ENCODE measurements at places on chromosomes 1 and 21. TPM values are rescaled to one million over a fixed set of nuclear protein-coding genes. Genes with fewer than 3 reads are reported as not detected.

DNA sequence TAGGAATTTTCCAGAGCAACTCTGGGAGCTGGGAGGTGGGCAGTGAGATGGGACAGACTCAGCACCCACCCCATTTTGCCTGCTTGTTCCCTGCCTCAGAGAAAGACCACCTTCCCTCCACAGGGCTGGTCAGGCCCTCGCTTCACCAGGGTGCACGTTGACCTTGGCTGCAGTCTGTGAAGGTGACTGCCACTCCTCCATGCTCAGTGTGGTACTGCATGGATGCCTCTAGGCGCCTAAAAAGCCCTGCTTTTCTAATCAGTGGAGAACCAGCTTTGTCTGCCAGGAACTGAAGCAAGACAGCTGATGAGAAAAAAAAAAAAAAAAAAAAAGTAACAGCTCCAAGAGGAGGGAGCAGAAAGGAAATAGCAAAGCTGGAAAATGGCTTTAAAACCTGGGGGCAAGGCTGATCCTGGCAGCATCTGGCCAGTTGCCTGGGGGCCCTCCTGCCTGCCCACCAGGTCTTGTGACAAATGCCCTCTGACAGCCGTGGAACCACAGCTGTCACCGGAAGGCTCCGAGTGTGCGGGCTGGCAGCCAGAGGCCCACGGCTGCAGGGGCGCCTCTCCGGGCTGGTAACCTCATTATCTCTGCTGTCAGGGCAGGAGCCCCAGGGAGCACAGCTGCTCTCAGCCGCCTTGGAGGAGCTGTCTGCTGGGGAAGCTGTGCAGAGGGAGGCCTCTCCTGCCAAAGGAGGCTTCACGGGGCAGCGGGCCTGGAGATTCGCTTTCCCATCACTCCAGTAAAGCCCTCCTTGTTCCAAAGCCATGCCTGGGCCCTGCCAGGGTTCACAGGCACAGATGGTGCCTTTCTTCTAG, 13.7 kb downstream of the KIAA1614 start:
- DNase-seq: peak; percentile 95

GRCh38 chr1:53540604-53541262, 81.5 kb downstream of the DMRTB1 start:
- DNase-seq: no peak

- no peak for DNase-seq
Measured at GRCh38 chr1:114854693-114855320, at the start of gene SYCP1. TSS of gene SYCP1 (plus strand) at chr1:114854863. CDS start at chr1:114855465, 602 bp downstream.

DNA sequence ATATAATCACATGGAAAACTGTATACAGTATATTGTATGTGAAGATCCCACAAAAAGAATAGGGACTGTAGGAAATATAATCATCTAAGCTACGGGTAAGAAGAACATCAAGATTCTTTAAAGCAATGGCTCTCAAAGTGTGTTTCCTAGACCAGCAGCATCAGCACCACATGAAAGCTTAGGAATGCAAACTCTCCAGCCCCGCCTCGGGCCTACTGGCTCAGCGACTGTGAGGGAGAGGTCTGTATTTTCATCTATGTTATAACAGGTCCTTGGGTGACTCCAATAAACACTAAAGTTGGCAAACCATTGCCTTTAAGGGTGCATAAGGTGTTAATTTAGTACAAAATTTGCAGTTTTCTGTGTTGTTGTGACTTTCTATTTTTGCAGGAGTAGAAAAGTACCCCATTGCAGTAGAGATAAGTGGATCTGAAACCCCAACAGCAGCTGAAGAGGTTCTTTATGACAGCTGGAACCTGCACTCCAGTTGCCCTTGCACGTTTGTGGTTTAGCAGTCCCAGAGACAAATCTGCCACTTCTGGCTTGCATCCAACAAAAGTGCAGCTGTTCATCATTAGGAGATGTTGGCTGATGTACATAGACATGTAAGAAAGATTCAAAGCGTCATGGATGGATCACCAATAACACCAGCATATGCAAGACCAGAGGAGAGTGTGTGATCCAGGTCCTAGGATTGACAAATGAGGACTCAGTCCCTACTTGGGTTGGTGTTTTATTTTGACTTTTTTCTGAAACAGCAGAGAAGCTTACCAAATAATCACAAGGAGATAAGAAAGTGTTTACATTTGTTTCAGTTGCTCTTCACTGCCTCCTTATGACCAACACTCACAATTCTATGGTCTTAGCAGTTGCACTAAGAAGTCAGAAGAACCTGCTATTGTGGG, 15.9 kb upstream of the IFNAR1 start:
- no peak for DNase-seq

DNA sequence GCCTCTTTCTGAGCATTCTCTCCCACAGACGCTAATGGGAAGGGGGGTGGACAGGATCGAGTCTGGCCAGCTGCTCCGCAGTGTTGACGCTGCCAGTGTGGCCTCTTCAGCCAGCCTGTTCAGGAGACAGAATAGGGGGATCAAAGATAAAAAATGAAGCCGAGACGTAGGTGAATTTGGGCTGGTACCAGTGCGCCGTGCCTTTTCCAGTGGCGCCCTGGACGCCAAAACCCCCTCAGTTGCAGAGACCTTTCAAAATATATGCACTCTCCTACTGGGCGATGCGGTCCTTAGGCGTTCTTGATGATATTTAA, 1.1 kb downstream of the TTC3 start:
- DNase-seq: no peak

DNA sequence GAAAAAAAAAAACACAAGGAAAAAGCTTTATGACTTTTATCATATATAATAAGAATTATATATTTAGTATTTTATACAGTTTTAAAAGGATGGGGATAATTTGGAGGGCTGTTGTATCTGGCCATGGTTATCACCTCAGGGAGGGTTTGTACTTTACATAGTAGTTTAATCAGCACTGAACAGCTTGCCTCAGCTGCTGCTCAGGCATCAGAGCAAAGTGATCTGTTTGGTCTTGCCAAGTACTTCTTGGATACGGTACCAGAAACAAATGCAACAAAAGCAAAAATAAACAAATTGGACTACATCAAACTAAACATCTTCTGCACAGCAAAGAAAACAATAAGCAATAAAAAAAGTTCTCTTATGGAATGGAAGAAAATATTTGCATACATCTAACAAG, 2.6 kb upstream of the SPTA1 start:
- DNase-seq: no peak

DNA sequence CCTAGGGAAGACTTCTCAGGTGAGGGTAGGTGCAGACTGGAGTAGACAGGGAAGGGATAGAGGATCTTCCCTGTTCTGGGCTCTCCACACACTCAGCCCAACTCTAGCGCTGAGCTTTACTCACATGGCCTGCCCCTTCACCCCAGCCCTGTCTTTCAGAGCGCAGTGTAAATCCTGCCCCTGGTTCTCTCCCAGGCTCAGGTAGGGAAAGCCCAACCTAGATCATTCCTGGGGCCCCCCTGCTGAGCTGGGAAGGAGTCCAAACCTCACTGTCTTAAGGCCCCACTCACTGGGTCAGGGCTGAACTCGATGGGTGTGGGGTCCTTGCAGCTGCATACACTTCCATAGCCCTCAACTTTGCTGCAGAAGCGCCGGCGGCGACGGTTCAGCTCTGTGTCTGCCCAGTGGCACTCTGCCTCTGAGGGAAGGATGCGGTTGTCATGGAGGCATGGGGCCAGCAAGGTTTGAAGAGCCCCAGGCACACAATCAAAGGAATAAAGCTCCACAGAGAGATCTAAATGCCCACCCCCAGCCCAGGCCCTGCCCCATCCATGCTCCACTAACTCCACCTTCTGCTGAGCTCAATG, 4.2 kb downstream of the POMGNT1 start:
- DNase-seq: no peak

Gene CELSR2
- total RNA-seq: 10.5 TPM

Gene FCER1A
- total RNA-seq: not detected

- DNase-seq: no peak
Measured at GRCh38 chr1:27001570-27002360, 8.3 kb downstream of the TRNP1 start.

Gene FALEC
- not detected for total RNA-seq

Gene CDC14A
- total RNA-seq: 3.9 TPM

Gene AGT
- 30.1 TPM for total RNA-seq

Gene C1orf87
- 0.94 TPM for total RNA-seq

Gene NUF2
- total RNA-seq: 6.8 TPM

DNA sequence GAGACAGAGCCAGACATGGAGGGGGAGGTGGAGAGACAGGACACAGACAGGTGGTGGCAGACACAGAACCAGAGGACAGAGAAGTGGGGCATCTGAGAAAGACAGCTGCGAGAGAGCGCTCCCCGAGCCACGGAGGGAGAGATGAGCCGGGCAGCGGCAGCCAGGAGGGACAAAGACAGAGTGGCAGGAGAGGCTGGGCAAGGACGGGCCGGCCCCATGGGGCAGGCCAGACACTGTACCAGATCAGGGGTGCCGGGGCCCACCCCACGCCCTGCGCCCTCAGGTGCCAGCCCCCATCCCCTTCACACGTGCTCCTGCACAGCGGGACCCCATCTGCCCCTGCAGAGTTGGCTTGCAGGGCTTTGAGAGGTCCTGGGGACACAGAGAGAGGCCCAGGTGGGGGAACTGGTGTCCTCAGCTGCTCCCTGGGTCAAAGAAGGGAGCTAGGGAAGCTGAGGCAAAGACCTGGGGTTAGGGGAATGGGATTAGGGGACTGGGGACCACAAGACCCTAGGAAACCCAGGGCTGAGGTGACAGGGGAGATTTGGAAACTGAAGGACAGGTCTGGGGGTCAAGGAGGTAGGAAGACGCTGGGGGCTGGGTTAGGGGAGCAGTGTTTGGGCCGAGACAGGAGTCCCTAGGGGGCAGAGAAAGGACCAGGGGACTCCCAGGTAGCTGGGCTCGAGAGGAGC, 643 bp downstream of the FNDC5 start:
- no peak for DNase-seq

GRCh38 chr21:38327984-38328383, 71.2 kb downstream of the KCNJ15 start:
- DNase-seq: no peak

Gene PDZK1IP1
- total RNA-seq: not detected

- DNase-seq: no peak
Measured at GRCh38 chr1:53573522-53573921, 114.3 kb downstream of the DMRTB1 start.

Gene CR1
- total RNA-seq: not detected

Gene CADM3
- total RNA-seq: 0.13 TPM

- DNase-seq: no peak
Measured at GRCh38 chr1:246147524-246148461, 359.3 kb downstream of the SMYD3 start.

Gene SLC45A1
- 2.9 TPM for total RNA-seq

Gene PLPPR4
- 5.5 TPM for total RNA-seq

Gene RGS1
- total RNA-seq: not detected

DNA sequence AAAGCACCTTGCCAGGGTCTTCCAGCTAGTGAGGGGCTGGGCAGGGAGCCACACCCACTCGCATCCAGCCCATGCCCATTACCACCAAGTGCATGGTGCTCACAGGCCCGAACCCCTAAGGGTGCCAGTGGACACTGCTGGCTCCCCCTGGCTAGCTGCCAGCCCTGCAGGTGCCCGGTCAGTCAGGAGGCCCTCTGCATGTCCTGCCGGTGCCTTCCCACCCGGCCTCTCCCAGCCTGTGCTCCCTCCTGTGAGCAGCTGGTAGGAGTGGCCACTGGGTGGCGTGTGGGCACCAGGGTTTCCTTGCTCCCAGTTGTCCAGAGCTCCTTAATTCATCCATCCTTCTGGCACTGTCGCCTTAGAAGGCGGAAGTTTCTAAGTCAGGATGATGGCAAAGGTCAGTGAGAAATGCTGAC, 33.4 kb downstream of the QSOX1 start:
- no peak for DNase-seq

Gene RSPH1
- total RNA-seq: 0.19 TPM

Data from osteocyte (in vitro differentiated cells).